MG63 (cell line): ENCODE measurements at places on chromosomes 6 and 20.
A peak's percentile ranks its signal among the peaks of the same experiment; 100 is the strongest.

DNA sequence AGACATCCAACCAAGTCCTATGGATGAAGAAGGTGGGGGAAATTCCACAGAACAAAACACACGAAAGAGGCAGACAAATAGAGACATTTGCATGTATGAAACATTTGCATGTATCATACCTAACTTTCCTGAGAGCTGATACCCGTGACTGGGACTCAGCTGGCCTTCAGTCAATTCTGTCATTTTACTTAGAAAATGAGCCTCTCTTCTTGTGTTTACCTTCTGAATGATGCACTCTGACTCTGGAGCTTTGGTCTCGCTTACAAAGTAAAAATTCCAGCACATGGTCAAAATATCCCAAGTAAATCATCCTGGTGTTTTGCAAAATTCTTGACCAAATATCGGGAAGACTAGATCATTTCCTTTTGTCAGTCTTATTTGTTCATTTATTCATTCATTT lies 46.9 kb downstream of the MMUT start:
- no peak for DNase-seq

- no peak for DNase-seq
Measured at GRCh38 chr6:25547797-25548196, 104.2 kb upstream of the SCGN start.

DNA sequence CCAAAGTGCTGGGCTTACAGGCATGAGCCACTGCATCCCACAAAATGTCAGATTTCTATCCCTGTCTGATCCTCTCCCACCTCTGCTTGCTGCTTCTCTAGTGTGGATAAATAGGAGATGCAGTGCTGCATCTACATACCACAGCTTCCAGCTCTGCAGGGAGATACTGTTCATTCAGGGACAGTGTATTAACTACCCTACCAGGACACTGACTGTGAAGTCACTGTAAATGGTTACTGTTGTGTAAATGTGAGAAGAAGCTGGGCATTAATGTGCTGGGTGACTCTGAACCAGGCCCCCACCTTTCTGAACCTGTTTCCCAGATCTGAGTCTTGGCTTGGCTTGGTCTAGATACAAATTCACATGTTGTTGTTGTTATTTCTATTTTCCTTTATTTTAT lies 488.6 kb upstream of the SULF2 start:
- DNase-seq: no peak

- DNase-seq: no peak
Measured at GRCh38 chr20:63529180-63529860, 7.9 kb downstream of the PTK6 start.

- DNase-seq: peak; percentile 17
Measured at GRCh38 chr6:17156112-17156921, 54.5 kb downstream of the STMND1 start.

GRCh38 chr6:116840091-116840490 lies 11.2 kb upstream of the GPRC6A start:
- DNase-seq: peak; percentile 15

DNA sequence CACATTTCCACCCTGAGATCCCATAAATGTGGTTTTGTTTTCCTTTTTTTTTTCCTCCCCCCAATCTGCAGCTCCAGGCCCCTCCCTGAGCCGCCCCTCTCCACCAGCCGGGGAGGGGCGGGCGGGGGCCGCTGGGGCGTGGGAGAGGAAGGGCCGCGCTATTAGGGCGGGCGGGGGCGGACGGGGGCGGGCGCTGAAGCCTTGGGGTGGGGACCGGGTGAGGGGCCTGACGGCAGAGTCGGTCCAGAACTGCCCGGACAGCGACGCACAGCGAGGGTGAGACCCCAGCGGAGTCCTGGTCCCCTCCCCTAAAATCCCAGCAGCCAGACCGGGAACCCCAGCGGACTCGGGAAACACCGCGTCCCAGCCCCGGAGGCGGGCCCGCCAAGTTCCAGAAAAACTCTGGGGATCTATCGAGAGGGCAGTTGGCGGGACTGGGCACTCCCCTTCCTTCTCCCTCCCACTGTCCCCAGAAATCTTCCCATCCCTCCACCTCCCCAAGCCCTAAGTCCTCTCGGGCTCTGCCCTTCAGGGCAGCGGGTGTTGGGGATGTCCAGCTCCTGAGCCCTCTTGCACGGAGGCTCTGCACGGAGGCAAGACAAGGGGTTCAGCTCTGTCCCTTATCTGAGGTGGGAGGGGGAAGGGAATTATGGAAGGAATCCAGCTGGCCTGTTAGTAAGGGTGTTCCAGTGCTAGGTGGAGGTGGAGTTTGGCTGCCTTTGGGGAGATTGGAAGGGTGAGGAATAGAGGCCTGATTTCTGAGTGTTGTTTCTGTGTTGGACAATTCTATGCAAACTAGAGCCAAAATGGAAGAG lies at the start of gene PRICKLE4:
Gene PRICKLE4 (plus strand): TSS at position 232 of the 815 bp plus-strand sequence. CDS start 2,692 bp downstream, outside the sequence.
- peak; percentile 18 for DNase-seq
